Large intestine (tissue), 12 donors: ENCODE measurements at places on chromosomes 7 and 10.

GRCh38 chr7:137909042-137909441, 62.3 kb upstream of the DGKI start:
- DNase-seq: no peak

GRCh38 chr7:41574377-41574776, 128.5 kb downstream of the INHBA start:
- no peak for DNase-seq

DNA sequence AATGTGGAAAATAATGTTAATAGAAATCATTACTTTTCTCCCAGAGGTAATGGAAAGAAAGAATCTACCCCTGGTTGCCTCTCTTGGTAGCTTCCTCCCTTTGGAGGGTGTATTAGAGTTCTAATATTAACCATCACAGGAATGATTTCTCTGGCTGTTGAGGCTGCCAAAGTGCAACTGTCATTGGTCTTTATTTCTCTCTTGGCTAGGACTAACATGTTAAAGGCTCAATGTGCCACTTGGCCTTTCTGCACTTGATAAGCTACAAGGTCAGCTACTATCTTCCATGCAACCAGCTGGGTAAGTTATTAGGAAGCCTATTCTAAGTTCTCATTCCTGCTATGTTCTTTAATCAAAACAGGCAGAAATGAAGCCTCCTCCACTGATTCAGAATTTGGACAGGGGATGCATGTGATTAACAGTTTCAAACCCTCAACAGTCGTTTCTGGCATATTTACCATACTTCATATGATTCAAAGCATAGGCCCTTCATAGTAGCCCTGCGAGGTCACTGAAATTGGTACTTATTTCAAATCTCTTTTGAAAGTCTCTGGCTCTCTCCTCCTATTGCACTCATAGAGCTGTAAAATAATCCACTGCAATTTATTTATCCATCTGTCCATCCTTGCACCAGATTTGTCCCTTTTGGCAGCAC, 645.0 kb downstream of the SORCS1 start:
- DNase-seq: no peak

GRCh38 chr10:129305046-129305445, 162.0 kb upstream of the MGMT start:
- no peak for DNase-seq

DNA sequence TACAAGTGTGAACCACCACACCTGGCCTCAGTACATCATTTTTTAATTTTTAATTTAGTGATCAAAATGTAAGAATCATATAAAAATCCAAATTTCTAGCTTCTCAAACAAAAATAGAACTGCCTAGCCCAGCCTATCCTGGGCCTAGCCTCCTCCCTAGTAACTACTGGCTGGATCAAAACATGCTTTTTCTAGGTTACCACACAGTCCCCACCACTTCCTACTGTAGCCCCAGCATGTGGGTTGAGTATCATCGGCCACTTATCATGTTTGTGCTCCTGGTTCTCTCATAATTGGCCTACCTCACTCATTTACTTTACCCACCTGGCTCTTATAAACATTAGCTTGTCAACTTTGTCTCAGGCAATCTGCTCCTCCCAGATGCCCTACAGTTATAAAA, 52.9 kb downstream of the DNAJC12 start:
- no peak for DNase-seq

GRCh38 chr10:51342381-51342780, 268.1 kb downstream of the PRKG1 start:
- no peak for DNase-seq

GRCh38 chr10:119595134-119595675, 1.6 kb downstream of the TIAL1 start:
- DNase-seq: no peak

DNA sequence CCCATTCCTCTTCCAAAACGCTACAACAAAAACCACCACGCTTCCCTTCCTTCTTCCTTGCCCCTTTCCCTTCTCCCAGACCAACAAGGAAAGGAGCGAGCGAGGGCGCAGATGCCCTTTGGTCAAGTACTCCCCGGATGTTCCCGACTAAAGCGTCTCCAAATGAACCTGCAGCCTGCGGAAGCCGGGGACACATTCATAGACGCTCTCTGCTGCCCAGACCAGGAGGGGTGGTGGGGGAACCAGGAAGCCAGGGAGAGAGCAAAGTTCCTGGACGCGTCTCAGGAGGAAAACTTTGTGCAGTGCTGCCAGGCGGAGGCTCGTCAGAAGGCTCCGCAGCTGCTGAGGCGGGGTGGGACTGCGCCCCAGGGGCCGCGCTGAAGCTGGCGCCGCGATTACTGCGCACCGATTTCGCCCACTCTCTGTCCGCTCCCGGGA, 754 bp downstream of the SEMA3D start:
- peak; percentile 71 for DNase-seq

- DNase-seq: no peak
Observed at GRCh38 chr10:108633046-108633445, 1290.3 kb downstream of the XPNPEP1 start.

DNA sequence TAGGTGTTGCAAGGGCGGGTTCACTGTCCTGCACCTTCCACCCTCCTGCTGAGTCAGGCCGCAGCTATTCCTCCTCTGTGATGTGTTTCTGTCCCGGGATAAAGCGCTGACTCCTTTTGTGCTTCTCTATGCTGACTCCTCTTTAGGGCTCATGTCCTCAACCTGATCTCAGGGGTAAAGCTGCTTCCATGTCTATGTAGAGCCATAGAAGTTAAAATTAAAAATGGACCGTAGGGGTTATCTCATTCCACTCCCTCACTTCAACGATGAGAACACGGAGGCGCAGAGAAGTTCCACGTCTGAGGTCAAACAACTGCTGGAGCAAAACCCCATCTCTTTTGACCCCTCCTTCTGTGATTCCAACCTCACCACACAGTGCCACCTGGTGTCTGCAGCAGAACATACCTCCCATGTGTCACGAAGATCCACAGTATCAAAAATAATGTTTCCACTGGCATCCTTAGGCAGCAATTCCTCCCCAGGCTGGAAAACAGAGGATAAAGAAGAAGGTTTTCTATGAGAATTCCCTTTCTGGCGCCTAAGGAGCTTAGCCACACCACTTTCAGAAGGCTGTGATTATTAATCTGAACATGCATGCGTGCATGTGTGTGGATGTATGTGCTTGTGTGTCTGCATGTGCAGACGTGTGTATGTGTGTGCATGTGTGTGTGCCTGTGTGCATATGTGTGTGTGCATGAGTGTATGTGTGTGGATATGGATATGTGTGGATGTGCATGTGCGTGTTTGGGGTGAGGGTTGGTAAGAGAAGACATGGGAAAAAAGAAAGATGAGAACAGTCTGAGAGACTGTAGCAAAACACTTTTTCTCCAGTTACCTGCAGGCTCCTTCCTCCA, 81.2 kb upstream of the UCN3 start:
- peak; percentile 72 for DNase-seq

DNA sequence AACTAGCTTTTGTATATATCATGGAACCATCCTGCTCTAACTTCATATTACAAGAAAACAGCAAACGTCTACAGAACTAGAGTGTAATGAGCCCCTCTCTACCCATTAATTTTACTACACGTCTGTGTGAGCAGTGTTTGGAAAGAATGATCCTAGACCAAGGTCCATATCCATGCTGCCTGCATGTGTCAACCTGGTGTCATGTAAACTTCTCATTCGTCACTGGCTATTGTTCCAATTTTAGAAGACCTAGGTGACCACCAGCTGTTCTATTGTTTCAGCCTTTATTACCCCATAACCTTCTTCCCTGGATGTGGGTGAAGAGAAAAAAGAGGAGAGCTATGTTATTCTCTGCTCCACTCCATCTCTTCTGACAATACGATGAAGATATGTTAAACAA, 77.1 kb downstream of the CREM start:
- DNase-seq: peak; percentile 54

DNA sequence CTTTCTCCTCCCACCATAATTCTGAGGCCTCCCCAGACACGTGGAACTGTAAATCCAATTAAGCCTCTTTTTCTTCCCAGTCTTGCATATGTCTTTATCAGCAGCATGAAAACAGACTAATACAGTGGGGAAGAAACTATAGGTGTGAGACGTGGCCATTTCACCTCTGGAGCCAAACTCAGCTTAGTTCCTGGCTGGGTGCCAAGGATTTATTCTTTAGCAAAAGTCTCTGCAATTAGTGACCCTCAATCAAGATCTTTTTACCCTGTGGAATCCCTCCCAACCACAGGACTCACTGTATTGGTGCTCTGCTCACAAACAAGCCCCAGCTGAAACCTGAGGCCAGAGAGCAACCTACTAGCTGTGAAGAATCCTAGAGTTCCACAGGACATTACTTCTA, 28.1 kb upstream of the SFTPD start:
- DNase-seq: no peak

DNA sequence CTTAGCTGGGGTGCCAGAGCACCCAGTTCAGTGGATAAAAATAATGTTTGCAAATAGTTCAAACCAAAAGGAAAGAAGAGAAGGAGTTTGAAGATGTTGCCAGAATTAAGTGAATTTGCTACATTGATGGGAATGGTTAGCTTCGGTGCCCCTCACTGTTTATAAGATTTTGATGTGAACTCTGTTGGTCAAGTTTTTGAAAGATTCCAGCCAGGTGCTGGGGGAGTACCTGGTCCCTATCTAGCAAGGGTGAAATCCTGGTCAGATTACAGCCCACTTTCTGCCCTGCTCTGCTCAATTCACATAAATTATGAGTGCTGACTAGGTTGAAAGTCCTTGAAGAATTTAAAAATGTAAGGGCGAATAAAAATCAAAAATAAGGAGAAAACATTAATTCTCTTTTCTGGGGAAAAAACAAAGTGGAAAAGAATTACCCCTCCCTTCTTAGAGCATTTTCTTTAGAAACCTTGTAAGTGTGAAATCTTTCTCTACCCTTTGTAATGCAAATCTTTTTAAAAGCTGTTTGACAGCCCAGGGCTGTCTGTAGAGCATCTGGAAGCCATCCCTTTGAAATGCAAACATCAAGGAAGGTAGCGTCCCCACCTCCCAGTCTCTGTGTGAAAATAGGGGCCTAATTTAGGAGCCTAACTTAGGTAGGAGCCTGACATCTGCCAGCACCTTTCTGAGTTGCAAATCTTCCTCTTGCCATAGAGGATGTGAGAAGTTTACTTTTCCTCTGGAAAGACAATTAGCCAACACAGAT, 1.4 kb upstream of the GIMAP5 start:
- no peak for DNase-seq

DNA sequence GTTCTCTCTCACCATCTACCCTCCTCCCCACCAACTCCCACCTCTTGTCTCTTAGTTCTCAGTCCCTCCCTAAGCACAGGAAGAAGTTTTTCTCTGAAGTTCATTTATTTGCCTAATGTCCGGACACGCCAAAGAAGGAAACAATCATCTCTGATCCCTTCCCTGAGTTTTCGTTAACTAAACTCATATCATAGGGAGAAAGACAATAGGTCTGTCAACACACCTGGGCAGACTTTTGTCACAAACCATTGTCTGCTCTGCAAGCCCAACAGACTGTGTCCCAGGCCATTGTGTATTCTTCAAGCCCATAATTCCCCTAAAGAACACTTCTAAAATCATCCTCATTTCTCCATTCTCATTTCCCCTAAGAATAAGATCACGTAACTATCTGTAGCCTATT, 691.0 kb upstream of the MBL2 start:
- no peak for DNase-seq

DNA sequence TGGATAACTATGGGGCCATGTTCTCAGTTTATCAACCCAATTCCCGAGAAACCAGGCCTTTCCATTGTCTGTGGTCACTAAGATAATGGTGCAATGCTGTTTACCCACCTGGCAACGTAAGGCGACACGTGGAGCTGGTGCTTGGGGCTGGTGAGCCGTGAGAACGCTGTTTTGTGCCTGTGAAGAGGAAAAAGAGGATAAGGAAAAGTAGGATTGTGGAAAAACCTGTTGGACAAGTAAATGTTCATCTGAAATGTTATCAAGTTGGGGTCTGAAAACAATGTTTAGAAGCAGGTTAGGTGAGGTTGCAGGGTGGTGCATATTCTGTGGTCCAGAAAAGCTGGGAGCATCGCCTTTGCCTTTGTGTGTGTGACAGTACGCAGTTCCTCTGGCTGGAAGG, 88.5 kb downstream of the PPP1R17 start:
- no peak for DNase-seq

DNA sequence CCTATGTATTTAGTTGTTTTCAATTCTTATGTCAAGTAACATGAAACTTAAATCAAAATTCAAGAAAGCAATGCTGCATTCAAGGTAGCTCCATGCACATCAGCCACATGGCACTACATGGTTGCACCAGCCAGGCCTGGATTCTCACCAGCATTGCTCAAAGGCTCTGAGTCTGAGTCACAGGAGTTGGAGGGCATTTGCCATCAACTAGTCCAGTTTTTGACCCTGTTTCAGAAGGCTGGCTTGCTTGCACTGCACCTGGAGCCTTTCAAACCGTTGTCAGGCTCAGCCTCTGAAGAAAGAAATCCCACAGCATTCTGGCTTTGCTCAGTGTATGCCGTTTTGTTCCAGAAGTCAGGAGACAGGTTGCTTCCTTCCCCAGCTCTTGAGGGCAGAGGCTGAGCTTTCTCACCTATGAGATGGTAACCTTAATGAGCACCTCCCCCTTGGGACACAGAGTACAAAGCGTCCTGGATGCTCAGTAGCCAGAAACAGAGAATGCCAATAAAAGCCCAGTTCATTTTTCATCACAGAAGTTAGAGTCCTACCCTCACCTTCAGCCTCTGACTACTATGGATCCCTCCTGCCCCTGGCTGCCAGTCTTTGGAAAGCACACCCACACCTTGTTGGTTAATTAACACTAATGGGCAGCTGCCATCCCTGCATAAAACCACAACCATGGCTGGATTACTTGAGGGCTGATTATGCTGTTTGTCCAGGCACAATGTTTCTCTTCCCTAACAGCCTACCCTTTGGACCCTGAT, 288.4 kb upstream of the LRRTM3 start:
- DNase-seq: peak; percentile 48

GRCh38 chr10:45256246-45256645, 59.2 kb downstream of the OR13A1 start:
- no peak for DNase-seq

GRCh38 chr10:95475003-95475383, 86.2 kb downstream of the SORBS1 start:
- no peak for DNase-seq

DNA sequence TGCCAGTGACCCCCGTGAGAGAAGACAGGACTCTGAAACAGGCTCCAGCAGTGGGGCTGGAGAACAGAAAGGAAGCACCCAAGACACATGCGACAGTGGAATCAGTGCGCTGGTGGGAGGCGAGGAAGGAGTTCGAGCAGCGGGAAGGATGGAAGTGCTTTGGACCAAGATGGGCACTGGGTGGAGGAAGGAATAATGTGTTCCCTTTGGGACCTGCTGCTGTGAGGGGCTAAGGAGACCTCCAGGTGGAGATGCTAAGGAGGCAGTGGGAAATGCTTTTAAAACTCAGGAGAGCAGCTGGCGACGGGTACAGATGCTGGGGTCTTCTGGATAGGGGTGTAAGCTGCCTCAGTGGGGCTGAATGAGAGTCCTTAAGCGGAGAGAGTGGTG, 109.7 kb upstream of the ANLN start:
- no peak for DNase-seq

- no peak for DNase-seq
Observed at GRCh38 chr10:5662708-5663579, 3.5 kb downstream of the ASB13 start.

GRCh38 chr7:93040355-93040754, 77.4 kb downstream of the SAMD9 start:
- DNase-seq: no peak
